Endothelial cell of coronary artery (primary cell): ENCODE measurements at places on chromosomes 7 and 10. TPM values are rescaled to one million over a fixed set of nuclear protein-coding genes. Genes with fewer than 3 reads are reported as not detected.

Gene CALML5
- not detected in 2 replicates for total RNA-seq

Gene FFAR4
- not detected in 2 replicates for total RNA-seq

Gene PRSS37
- not detected in 2 replicates for total RNA-seq

Gene GPRIN2
- total RNA-seq = not detected in 2 replicates

Gene TMEM213
- total RNA-seq = not detected in 2 replicates

Gene LRIT1
- total RNA-seq = not detected in 2 replicates

Gene HMX3
- not detected in 2 replicates for total RNA-seq

Gene GJC3
- 0.09 and 0.18 TPM in 2 replicates for total RNA-seq

Gene NME8
- total RNA-seq = not detected in 2 replicates
